ENCODE measurements at places on chromosomes 4 and X.

DNA sequence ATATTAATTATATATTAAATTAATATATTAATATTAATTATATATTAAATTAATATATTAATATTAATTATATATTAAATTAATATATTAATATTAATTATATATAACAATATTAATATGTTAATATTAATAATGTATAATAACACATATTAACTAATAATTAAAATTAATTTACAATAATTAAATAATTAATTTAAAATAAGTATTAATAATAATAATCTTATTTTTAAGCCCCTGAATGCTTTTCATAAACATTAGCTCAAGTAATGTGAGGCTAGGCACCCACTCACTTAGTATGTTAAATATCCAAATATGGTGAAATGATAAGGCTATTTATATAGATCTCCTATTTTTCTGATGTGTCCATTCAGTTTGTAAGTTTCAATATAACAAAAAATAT, 26.9 kb downstream of the NKX6-1 start:
- DNase-seq: no peak

- no peak for DNase-seq
Measured at GRCh38 chr4:99536848-99537247, 26.0 kb downstream of the C4orf17 start.

- no peak for DNase-seq
Measured at GRCh38 chr4:826508-827208, 729 bp upstream of the CPLX1 start.

DNA sequence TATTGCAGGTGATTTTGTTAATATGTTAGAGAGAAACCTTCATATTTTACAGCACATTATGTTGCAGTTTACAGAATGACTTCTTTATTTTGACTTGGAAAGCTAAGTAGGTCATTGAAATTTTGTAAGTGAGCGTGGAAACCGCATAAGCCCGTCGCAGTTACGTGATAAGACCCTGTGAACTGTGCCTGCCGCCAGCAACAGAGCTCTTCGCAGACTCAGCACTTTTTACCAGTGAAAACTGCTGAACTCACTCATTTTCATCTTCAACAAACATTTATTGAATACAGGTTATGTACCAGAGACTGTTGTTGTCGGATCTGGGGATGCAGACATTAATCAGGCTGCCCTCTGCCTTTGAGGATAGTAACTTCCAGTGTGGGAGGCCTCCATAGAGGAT, 355.7 kb downstream of the HS3ST1 start:
- DNase-seq: no peak

- no peak for DNase-seq
Measured at GRCh38 chrX:139795196-139795595, 87.2 kb upstream of the MCF2 start.

Data from HL-60 (cell line).